ENCODE measurements at places on chromosomes 6 and 20. TPM values are rescaled to one million over a fixed set of nuclear protein-coding genes. Genes with fewer than 3 reads are reported as not detected.

DNA sequence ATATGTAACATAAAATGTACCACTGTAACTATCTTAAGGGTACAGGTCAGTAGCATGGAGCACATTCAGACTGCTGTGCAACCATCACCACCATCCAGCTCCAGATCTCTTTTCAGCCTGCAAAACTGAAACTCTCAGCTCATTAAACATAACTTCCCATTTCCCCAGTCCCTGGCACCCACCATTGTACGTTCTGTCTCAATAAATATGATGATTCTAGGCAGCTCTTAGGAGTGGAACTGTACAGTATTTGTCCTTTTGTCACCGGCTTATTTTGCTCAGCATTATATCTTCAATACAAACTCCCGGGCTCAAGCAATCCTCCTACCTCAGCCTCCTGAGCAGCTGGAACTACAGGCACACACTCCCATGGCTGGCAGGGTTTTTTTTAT, 1.5 kb downstream of the ZC3H12D start:
- DNase-seq: no peak

- peak; percentile 90 for DNase-seq
Measured at GRCh38 chr20:13243826-13244376, 22.8 kb downstream of the ISM1 start.

GRCh38 chr6:124769811-124770544, 192.3 kb upstream of the RNF217 start:
- DNase-seq: no peak

- no peak for DNase-seq
Measured at GRCh38 chr6:72832271-72832670, 210.4 kb downstream of the KCNQ5 start.

DNA sequence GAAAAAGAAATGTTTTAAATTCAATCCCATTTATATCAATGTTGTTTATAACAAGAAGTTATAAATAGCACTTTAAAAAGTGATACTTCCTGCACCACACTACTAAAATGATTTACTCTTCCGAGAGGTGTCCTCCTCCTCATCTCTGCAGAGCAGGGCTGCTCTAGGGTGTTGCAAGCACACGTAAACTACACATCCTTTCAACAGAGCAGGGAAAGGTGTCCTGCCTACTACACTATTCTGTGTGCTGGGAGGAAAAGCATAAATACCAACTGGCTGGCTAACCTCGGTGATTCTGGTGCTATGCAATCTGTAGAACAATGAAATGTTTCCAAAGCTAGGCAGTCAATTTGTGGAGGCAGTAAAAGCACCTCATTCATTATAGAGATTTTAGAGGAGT, 89.5 kb upstream of the MAP7 start:
- DNase-seq: no peak

GRCh38 chr6:43775535-43775885, 5.5 kb downstream of the VEGFA start:
- no peak for DNase-seq

DNA sequence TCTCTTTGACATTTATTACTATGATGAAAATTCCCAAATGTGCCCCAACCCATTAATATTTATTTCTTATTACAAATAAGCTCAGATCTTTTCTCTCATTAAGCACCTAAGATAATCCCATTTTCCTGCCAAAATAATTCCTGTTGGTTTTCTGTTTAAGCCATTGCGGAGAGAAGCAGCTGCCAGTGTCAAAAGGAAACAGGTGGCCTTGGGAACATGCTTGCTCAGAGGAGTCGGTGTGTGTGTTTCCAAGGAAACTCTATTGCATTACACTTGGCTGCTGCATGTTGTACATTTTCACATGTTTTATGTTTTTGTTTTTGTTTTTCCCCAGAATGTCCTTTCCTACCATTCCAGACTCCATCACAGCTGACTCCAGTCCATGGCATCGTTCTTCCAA, 56.4 kb downstream of the CD24 start:
- DNase-seq: no peak

Gene PI16
- 0.07 TPM for total RNA-seq

DNA sequence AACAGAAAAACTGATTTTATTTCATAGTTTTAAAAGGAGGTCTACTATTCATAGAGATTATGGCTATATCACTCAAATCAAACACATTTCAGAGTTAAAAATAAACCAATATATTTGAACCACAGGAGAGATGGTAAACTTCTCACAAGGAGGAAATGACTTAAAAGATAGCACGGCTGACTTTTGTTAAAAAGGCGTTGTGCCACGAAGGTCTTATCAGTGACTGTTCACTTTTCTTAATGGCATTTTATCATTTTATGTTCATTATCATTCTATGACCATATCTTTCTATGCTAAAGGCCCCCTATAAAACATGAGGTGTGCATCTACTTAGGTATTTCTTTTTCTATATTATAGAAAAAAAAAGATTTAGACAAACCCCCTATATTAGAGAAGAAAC, 19.6 kb downstream of the ELOVL4 start:
- no peak for DNase-seq

DNA sequence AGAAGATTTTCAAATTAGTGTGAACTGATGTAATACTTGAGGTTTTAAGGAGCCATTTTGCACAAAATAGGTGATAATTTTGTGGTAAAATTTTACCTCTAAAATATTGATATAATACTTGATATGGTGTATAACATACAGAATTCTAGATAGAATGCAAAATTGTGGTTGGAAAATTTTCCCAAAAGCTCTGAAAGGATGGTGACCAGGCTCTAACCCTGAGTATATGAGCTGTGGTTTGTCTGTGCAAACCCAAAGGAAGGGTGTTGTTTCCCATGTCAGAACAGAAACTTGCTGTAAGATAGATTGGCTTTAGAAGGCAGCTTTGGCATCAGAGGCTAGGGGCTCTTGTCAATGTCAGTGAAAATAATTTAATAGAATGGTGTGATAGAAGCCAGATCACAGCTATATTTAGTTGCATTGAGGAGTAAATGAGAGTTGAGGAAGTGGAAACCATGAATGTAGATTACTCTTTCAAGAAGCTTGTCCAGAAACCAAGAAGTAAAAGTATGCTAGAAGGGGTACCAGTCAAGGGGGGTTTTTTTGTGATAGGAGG, 257.7 kb downstream of the FARS2 start:
- no peak for DNase-seq

GRCh38 chr6:20574355-20574754, 40.1 kb downstream of the CDKAL1 start:
- no peak for DNase-seq

GRCh38 chr20:34891166-34892062, 15.0 kb downstream of the ACSS2 start:
- peak; percentile 88 for DNase-seq

DNA sequence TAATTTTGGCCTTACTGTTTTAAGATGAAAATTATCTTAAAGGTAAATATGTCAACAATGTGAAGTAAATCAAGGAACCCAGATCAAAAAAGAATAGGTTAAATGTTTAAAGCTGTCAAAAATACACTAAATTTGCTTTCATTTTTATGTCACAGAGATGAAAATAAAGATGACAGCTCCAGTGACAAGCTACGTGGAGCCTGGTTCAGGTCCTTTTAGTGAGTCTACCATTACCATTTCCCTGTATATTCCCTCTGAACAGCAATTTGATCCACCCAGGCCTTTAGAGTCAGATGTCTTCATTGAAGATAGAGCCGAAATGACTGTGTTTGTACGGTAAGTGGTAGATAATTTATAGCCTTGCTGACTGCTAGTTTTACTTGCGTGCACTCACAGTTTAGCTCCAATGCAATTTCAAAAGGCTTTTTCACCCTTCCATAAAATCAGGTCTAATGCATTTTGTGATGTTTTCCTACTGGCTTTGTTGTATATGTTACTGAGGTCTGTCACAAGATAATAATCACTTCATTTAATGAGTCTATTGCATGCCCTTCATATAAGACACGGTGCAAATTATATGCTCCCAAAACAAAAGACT, 1.9 kb downstream of the HEBP2 start:
- no peak for DNase-seq

DNA sequence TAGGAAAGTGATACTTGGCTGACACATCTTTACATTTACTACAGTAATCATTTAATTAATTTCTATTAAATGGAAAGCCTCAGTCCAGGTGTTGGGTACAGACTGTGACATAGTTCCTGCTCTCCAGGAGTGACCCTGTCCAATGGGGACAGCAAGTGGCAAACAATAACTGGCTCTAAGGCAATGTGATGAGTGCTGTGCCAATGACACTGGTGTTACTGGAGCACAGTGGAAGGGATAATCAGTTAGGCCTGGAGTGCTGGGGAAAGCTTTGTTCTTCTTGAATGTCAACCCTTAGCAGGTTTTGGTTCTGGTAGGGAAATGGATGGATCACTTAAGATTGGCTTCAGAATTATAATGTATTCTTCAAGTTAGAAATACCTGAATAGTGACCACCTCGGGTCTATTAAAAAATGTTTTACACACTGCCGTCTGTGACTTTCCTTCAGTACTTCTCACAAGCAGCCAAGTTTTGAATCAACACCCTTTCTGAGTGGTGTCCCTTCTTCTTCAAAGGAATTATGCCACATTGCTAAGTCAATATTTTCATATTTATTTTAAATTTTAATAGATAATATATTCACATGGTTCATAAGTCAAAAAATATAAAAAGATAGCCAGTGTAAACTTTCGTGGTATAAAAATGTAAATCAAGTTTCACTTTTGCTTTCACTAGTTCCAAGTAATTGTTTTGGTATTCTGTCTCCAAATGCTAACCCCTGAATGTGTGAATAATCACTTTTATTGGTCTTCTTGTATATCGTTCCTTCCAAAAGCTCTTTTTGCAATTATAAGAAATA, 9.6 kb downstream of the CMTR1 start:
- no peak for DNase-seq

DNA sequence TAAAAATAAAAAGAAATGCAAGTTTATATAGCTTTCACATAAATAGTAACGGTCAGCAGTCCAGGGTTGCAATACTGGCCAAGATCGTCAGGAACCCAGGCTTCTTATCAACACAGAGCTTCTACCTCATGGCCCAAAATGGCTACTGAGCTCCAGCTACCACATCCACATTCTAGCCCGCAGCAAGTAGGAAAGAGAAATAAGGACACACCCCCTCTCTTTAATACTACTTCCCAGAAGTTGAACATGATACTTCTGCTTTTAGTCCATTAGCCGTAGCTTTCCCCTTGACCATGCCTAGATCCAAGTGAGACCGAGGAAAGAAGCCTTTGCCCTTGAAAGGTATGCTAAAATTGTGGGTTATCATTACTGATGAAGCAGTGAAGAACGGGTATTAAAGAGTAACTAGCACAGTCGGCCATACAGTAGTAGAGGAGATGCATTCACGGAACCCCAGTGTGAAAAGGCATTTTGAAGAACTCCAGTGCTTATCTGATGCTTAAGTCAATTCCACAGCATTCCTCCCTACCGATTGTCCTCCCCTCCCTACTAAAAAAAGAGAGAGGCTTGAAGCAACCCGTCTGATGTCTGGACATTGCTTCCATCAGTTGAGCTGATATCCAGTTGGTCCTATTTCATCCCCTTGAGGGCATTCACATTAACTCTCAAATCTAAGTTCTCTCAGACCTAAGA, 226.9 kb upstream of the RREB1 start:
- DNase-seq: no peak

Gene CTAGE9
- not detected for total RNA-seq

Measured in PC-3 (cell line).